ENCODE measurements at places on chromosomes 1 and 21. TPM values are rescaled to one million over a fixed set of nuclear protein-coding genes. Genes with fewer than 3 reads are reported as not detected.

ST6GALNAC3 gene
- 46.8 TPM for total RNA-seq

LCE1E gene
- not detected for total RNA-seq

PLEKHN1 gene
- not detected for total RNA-seq

DNA sequence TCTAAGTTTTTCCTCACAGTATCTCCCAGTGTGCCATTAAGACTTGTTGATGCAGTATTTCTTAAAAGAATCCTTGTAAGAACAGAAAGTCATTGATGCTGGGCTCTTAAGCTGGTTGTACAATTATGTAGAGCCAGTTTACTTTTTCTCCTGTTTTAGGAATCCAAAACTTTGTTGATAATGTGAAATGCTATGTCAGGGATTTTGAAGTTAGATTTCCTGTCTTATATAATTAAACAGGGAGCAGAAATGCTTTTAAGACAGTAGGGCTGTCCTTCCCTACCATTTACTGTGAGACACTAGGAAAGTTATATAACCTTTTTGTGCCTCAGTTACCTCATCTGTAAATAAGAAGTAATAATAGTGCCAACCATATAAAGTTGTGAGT is 26.0 kb downstream of the CCDC18 start:
- no peak for DNase-seq
- no peaks in the 10 kb centered on the region for H3K27me3 ChIP-seq
- H3K4me1 ChIP-seq: no peaks in the 10 kb centered on the region

FCMR gene
- 8.4 TPM for total RNA-seq

DNA sequence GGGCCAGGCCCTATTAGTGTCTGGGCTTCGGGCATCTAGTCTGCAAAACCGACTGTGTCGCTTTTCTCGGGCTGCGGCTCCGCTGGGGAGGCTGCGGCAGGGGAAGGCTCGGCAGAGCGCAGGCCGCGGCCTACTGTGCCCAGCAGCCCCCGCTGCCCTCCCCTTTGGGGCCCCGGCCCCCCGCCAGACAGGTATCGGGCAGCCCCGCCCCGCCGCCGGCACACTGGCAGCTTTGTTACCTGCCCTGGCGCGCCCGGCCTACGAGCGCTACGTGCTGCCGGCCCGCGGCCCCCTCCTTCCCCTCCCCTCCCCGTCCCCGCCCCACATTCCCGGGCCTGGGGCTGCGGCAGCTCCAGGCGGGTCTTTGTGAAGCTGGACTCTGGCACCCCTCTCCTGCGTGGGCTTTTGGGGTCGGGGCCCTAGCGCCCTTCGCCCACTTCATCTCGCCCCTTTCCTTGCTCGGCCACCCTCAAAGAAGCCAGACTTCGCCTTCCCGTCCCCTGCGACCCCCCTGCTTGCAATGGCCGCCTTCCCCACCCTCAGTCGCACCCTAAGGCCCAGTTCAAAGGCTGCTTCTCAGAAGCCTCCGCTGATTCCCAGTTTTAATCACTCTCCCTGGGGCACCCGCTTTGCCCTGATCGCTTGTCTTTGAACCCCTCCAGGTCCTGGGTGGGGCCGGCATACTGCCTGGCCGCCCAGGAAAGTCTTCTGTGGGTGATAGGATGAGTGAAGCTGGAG is 48.9 kb upstream of the SLC2A1 start:
- H3K27me3 ChIP-seq: peaks cover 4% of the 10 kb centered on the region
- no peak overlapping the region for H3K4me3 ChIP-seq
- DNase-seq: peak; percentile 29
- H3K4me1 ChIP-seq: peaks cover 55% of the 10 kb centered on the region
- no peaks in the 10 kb centered on the region for H3K36me3 ChIP-seq
- H3K27ac ChIP-seq: peak overlapping the region; percentile 97

CYP4Z1 gene
- total RNA-seq: not detected

NPPB gene
- not detected for total RNA-seq

GRCh38 chr1:115727706-115728249 is 40.7 kb downstream of the CASQ2 start:
- no peaks in the 10 kb centered on the region for H3K27me3 ChIP-seq
- no peak overlapping the region for H3K4me3 ChIP-seq
- DNase-seq: no peak
- peaks cover 55% of the 10 kb centered on the region for H3K4me1 ChIP-seq
- no peaks in the 10 kb centered on the region for H3K36me3 ChIP-seq
- no peak overlapping the region for H3K27ac ChIP-seq

DNA sequence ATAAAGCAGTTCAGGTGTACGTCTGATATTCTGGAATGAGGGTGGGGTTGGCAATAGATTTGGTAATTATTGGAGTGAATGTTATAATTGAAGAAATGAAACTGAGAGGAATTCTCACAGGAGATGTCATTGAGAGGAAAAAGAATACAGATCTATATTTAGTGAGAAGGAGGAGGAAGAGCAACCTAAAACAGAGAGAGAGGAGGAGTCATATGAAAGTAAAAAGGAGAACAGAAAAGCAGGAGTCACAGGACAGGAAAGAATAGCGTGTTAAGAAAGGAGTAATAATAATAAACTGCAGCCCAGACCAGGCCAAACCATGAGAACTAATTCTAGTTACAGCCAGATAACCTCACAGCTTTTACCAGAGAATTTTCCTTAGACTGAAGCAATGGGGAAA is 62.7 kb upstream of the MROH9 start:
- H3K4me3 ChIP-seq: no peak overlapping the region
- H3K36me3 ChIP-seq: no peaks in the 10 kb centered on the region
- no peak for DNase-seq
- H3K27me3 ChIP-seq: no peaks in the 10 kb centered on the region

POTED gene
- total RNA-seq: not detected

HSPG2 gene
- 1,732 TPM for total RNA-seq

DNA sequence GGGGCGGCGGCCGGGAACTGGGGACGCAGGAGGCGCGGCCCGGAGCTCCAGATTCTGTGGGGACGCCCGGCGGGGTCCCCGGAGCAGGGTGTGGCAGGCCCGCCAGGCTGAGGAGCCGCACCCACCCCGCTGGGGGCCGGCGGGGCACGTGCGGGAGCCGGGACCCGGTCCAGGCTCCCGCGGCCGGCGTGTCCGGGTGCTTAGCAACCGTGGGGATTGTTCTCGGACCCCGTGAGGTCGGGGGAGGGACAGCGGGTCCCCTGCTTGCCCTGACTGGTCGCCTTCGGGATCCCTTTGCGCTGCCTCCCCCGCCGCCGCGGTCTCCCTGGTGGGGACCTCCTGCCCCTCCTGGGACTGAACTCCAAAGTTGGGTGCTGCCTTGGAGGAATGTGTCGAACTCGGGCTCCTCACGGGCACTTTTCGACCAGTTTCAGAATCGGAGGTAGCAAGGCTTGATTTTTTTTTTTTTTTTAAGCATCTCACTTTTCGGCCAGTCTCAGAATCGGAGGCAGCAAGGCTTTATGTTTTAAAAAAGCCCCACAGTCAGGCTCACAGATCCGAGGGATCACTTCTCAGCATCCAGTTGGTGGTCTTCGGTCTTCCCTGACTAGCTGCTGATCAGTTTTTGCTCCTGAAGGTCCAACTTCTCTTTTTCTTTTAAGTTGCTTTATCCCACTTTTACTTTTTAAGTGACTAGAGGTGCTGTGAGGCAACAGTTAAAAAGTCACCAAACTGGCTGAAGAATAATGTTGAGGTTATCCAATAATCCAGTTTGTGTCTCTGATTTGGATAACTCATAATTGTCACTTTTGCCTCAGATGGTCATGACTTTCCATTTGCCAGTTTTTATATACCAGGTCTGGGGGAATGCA is 648 bp downstream of the FAM76A start:
- H3K36me3 ChIP-seq: peaks cover 4% of the 10 kb centered on the region
- H3K27ac ChIP-seq: peak overlapping the region; percentile 61
- H3K27me3 ChIP-seq: no peaks in the 10 kb centered on the region
- H3K4me3 ChIP-seq: peak overlapping the region; percentile 89

SLX9 gene
- 13.7 TPM for total RNA-seq

DNA sequence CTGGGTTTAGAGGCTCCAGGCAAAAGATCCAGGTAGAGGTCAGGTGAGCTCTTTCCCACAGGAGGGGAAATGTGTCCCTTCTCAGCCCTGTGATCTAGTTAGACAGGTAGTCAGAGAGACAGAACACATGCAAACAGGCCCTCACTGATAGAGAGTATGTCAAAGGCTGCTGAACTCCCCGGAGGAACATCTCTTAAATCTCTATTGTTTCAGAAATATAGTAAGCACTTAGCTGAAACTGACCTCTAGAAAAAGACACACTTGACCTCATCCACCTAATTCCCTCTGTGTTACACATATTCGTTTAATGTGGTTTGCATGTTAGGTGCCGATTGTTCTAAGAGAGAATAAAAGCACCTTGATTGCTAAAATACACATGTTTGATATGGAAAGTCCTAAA is 23.3 kb downstream of the SUSD4 start:
- DNase-seq: no peak
- no peak overlapping the region for H3K27ac ChIP-seq
- no peak overlapping the region for H3K4me3 ChIP-seq
- no peaks in the 10 kb centered on the region for H3K36me3 ChIP-seq

CD1E gene
- not detected for total RNA-seq

- no peak for DNase-seq
- peaks cover 7% of the 10 kb centered on the region for H3K4me1 ChIP-seq
- no peaks in the 10 kb centered on the region for H3K27me3 ChIP-seq
Observed at GRCh38 chr21:44047996-44048560, 36.0 kb downstream of the TRAPPC10 start.

DNA sequence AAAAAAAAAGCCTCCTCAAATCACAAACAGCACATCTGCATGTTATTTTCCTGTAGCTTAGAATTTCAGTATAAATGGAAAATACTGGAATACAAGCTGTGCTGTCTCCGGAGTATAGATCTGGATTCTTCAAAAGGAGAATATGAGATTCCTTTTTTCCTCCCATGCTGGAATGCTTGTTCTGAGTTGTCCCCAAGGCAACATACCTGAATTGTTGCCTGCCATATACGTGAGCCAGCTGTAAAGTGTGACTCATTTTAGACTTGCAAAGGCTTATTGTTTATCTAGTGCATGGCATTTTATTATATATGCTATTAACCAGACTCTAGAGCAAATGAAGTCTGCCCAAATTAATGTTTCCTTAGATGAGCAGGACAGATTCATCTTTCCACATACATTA is 95.0 kb upstream of the C1orf105 start:
- H3K36me3 ChIP-seq: no peaks in the 10 kb centered on the region
- no peak for DNase-seq
- no peaks in the 10 kb centered on the region for H3K4me1 ChIP-seq

DNA sequence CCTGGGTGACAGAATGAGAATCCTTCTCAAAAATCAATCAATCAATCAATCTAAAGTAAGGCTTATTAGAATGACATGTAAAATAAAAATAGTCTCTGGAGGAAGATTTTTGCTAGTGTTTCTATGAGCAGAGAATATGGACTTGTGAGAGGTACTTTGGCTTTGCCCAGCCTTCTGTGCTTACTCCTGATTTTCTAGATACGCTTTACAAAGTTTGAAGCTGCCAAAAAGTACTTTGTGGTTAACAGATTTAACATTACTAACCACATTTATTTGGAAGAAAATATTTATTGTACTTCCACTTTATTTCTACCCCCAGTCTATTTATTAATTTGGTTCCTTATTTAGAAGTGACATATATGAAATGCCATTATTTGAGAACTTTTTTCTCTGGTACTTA is 41.0 kb downstream of the CEP350 start:
- H3K36me3 ChIP-seq: no peaks in the 10 kb centered on the region
- DNase-seq: no peak
- peaks cover 2% of the 10 kb centered on the region for H3K27me3 ChIP-seq
- H3K4me1 ChIP-seq: no peaks in the 10 kb centered on the region
- no peak overlapping the region for H3K27ac ChIP-seq

GBP7 gene
- 0.69 TPM for total RNA-seq

- H3K27me3 ChIP-seq: peaks cover 1% of the 10 kb centered on the region
- no peak for DNase-seq
- no peak overlapping the region for H3K4me3 ChIP-seq
- no peak overlapping the region for H3K27ac ChIP-seq
- peaks cover 11% of the 10 kb centered on the region for H3K4me1 ChIP-seq
- H3K36me3 ChIP-seq: no peaks in the 10 kb centered on the region
Observed at GRCh38 chr1:67336157-67336556, 28.5 kb downstream of the IL12RB2 start.

Measured in endothelial cell (in vitro differentiated cells).